ENCODE measurements at places on chromosomes 3 and 15.

DNA sequence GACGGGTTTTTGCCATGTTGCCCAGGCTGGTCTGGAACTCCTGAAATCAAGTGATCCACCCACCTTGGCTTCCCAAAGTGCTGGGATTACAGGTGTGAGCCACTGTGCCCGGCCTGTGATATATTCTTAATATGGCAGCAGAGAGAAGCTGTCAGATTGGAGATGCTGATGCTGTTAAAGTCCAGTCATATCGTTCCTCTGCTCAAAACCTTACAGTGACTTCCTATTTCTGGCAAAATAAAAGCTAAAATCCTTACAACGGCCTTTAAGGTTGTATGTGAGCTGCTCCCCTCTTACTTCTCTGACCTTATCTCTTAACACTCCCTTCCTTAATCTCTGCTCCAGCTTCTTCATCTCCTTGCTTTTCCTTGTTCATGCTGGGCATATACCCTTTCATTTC lies 26.6 kb upstream of the MGA start:
- no peak for DNase-seq

DNA sequence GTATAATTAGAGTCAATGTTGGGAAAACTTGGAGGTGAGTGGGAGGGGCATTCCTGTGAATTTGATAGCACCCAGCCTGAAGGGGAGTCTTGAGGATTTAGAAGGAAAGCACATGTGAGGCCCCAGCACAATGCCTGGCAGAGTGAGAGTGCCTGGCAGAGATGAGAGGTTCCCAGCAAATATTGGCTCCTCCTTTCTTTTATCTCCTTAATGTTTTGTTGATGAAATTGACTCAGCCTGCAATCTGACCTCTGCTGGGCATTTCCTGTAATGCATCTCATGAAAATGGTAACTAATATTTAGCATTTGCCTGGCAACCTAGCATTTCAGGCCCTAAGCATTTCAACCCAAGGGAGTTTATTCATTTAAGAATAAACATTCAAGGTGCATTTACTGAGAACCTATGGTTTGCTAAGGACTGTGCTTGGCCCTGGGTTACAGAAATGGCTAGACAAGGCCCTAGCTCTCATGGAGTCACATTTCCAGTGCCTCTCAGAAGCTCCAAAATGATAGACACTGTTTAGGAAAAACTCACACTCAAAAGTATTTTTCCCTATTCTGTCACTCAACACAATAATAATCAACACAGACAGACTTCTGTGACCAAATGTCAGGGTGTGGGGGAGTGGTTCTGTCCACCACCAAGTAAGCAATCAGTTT lies 19.0 kb downstream of the PDHB start:
- no peak for DNase-seq

GRCh38 chr3:194137506-194138474 lies 1.8 kb downstream of the HES1 start:
- DNase-seq = no peak

DNA sequence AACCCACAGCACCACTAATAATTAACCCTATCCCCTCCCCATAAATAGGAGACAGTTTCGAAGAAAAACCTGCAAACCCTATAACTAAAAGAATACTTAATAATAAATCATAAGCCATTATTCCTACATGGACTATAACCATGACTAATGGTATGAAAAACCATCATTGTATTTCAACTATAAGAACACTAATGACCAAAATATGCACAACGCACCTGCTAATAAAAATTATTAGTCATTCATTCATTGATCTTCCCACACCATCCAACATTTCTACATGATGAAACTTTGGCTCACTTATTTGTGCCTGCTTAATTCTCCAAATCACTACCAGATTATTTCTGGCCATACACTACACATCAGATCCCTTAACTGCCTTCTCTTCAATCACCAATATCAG lies 16.6 kb downstream of the AQP9 start:
- DNase-seq = no peak

- no peak for DNase-seq
Observed at GRCh38 chr3:151859905-151860304, 13.5 kb upstream of the SUCNR1 start.

DNA sequence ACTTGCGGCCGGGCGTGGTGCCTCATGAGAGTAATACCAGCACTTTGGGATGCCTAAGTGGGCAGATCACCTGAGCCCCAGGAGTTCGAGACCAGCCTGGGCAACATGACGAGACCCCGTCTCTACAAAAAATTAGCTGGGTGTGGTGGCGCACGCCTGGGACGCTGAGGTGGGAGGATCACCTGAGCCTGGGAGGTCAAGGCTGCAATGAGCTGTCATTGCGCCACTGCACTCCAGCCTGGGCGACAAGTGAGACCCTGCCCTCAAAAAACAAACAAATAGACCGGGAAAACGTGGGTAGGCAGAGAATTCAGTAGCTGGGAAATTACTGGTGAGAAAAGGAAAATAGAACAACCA lies 667 bp downstream of the UMPS start:
- DNase-seq = no peak

- no peak for DNase-seq
Observed at GRCh38 chr15:68704496-68705021, 116.1 kb downstream of the ANP32A start.

- no peak for DNase-seq
Observed at GRCh38 chr3:38169027-38169317, 3.6 kb downstream of the OXSR1 start.

Measured in stimulated activated CD8-positive, alpha-beta memory T cell treated with anti-CD3 and anti-CD28 coated beads, Interleukin-4, amount 100 ng/mL, for 4 hours (primary cell).